ENCODE measurements at places on chromosomes 7 and 10.

GRCh38 chr10:121134711-121135110 lies 283.5 kb downstream of the WDR11 start:
- DNase-seq = no peak
- H3K27me3 ChIP-seq = no peaks in the 10 kb centered on the region
- no peaks in the 10 kb centered on the region for H3K4me1 ChIP-seq
- H3K27ac ChIP-seq = no peak overlapping the region

DNA sequence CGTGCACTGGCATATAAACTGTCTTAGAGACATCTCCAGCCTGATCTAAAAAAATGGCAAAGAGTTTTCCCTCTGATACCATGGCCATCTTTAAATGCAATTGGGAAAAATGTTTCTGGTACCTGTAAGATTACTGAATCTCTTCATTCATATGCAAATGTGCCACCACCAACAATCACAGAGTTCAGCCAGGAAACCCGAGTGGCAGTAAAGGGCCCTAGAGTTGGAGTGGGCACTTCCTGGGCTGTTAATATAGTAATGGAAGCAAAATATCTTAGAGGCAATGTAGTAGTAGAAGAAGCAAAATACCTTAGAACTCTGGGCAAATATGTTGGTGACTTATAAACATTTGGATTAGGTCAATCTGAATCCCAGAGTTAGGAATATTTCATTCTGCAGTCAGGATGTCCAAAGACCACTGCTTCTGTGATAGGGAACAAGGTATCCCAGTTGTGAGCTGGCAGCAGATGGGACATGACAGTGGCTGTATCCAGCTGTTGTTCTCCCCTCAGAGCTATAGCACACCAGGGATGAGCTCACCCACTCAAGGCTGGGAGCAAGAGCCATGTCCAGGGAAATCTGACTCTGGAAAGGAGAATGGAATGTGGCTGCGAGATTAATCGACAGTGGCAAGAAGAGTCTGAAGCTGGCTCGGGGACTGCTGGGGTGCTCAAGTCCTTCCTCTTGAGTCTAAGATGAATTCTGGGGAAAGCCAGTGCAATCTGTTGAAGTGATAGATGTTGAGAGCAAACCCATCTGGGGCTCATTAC lies 332.1 kb downstream of the PHTF2 start:
- H3K27ac ChIP-seq = no peak overlapping the region
- no peaks in the 10 kb centered on the region for H3K27me3 ChIP-seq
- no peaks in the 10 kb centered on the region for H3K36me3 ChIP-seq

DNA sequence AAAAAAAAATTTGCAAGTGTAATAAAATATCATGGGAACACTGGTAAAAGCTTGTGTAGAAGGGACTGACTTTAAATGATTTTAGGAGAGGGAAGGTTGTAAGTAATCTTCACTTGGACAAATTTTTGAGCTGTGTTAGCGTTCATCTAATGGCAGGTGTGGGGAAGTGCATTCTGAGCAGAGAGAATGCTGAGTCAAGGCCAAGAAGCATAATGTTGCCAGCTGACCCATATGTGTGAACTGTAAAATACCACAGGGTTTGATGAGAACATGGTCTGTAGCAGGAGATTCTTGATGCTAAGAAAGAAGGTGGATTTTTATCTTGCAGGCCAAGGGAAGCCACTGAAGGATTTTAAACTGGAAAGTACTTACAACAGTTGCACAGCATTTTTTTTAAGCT lies 98.2 kb upstream of the ZNF32 start:
- no peak overlapping the region for H3K4me3 ChIP-seq
- no peaks in the 10 kb centered on the region for H3K27me3 ChIP-seq
- H3K4me1 ChIP-seq = no peaks in the 10 kb centered on the region
- no peak overlapping the region for H3K27ac ChIP-seq
- H3K36me3 ChIP-seq = no peaks in the 10 kb centered on the region

GRCh38 chr7:45957721-45958120 lies 36.6 kb upstream of the IGFBP3 start:
- no peak overlapping the region for H3K27ac ChIP-seq
- no peak for DNase-seq
- no peaks in the 10 kb centered on the region for H3K36me3 ChIP-seq
- H3K4me3 ChIP-seq = no peak overlapping the region
- H3K4me1 ChIP-seq = no peaks in the 10 kb centered on the region

Measured in RWPE2 (cell line).